ENCODE measurements at places on chromosomes 2 and 18. TPM values are rescaled to one million over a fixed set of nuclear protein-coding genes. Genes with fewer than 3 reads are reported as not detected.

- H3K27me3 ChIP-seq: no peaks in the 10 kb centered on the region
- DNase-seq: no peak
Measured at GRCh38 chr2:5493256-5493655, 198.9 kb upstream of the SOX11 start.

DNA sequence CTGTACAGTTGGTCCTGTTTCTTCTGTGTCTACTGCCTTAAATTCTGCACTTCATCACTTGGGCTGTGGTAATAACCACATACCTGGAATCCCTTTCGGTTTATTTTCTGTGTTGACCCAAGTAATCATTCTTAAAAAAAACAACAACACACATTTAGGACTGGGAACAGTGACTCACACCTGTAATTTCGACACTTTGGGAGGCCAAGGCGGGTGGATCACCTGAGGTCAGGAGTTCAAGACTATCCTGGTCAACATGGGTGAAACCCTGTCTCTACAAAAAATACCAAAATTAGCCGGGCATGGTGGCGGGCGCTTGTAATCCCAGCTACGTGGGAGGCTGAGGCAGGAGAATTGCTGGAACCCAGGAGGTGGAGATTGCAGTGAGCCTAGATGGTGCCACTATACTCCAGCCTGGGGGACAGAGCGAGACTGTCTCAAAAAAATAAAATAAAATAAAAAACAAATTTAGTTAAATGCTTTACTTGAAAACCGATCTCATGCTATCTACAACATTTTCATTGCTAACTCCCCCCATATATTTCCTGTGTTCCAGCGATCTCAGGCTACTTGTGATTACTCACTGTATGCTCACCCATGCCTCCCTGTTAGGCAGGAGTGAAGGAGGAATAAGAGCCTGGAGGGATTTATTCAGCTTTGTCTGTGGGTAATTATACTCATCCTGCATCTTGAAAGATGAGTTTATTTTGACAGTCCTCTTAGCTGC lies 18.2 kb downstream of the ACSL3 start:
- H3K27me3 ChIP-seq: no peaks in the 10 kb centered on the region
- H3K27ac ChIP-seq: no peak overlapping the region
- peaks cover 30% of the 10 kb centered on the region for H3K4me1 ChIP-seq
- H3K4me3 ChIP-seq: no peak overlapping the region
- no peaks in the 10 kb centered on the region for H3K36me3 ChIP-seq

- no peaks in the 10 kb centered on the region for H3K27me3 ChIP-seq
- H3K27ac ChIP-seq: no peak overlapping the region
- no peaks in the 10 kb centered on the region for H3K4me1 ChIP-seq
- no peaks in the 10 kb centered on the region for H3K36me3 ChIP-seq
- H3K4me3 ChIP-seq: no peak overlapping the region
Measured at GRCh38 chr18:12074736-12075135, 18.9 kb upstream of the ANKRD62 start.

- H3K4me1 ChIP-seq: no peaks in the 10 kb centered on the region
- H3K27ac ChIP-seq: no peak overlapping the region
- no peaks in the 10 kb centered on the region for H3K27me3 ChIP-seq
Measured at GRCh38 chr2:49248506-49248905, 94.2 kb upstream of the FSHR start.

- no peak overlapping the region for H3K4me3 ChIP-seq
- no peaks in the 10 kb centered on the region for H3K4me1 ChIP-seq
- H3K27ac ChIP-seq: no peak overlapping the region
- DNase-seq: no peak
Measured at GRCh38 chr2:122100346-122100745, 344.9 kb downstream of the TSN start.

Gene PRKAG3
- total RNA-seq: not detected

Measured in esophagus squamous epithelium (tissue), 5 donors.